ENCODE measurements at places on chromosomes 4 and X.

GRCh38 chr4:184356366-184356765 is 118.0 kb downstream of the IRF2 start:
- no peak for DNase-seq

GRCh38 chr4:155667222-155667567 is 547 bp downstream of the GUCY1A1 start:
- DNase-seq = no peak

DNA sequence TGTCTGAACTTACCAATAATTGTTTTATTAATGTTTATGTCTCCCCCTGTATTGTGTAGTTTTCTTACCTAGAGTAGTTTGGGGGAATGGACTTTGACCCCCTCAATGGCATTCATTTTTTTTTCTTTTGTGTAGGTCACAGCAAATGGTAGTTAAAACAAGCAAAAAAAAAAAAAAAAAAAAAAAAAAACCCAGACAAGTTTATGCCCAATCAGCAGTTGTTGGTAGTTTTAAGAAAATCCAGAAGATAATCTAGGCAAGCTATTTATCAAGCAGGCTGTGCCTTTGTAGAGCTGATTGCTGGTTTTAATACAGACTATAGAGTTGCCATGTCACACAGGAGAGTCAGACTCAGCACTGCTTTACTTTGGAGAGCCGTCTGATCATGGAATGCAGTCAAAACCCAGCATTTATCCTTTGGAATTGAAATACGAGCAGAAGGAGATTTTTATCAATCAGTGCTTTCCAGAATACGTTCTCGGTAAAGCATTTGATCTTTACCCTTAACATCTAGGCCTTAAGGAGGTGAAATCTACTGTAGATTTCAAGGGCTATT is 16.6 kb downstream of the DCUN1D4 start:
- DNase-seq = no peak

- no peak for DNase-seq
Observed at GRCh38 chrX:101460669-101461068, 24.6 kb upstream of the ARMCX4 start.

DNA sequence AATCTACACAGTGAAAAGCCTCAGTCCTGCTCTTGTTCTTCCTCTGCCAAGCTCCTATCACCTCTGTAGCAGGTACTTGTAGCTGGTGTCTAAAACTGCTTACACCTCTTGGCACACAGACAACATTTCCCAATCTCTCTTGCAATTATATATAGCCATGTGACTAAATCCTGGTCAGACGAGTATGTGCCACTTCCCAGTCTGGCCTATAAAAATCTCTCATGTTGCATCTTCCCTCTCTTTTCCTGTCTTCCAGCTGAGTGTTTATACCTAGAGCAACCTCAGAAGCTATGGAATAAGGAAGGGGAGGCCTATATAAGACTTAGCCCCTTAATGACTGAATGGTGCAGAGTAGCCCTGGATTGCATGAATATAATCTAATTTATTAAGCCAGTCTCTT is 105.8 kb downstream of the RNF150 start:
- no peak for DNase-seq

- DNase-seq = no peak
Observed at GRCh38 chrX:102018208-102018607, 86.4 kb upstream of the ZMAT1 start.

DNA sequence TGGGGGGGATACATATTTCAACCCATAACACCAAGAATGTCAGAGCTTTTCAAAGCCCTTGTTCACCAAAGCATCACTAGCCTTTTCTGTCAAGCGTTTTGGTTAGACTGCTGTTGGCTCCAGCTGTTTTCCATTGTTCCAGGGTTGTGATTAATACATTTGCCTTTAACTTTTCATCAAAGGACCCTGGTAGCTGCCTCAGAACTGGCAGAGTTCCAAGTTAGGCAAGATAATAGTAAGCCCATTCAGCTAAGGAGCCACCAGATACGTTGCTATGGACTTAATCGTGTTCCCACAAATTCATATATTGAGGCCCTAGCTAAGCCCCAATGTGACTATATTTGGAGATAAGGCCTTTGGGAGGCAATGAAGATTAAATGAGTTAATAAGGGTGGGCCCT is 37.1 kb downstream of the ENOPH1 start:
- no peak for DNase-seq

DNA sequence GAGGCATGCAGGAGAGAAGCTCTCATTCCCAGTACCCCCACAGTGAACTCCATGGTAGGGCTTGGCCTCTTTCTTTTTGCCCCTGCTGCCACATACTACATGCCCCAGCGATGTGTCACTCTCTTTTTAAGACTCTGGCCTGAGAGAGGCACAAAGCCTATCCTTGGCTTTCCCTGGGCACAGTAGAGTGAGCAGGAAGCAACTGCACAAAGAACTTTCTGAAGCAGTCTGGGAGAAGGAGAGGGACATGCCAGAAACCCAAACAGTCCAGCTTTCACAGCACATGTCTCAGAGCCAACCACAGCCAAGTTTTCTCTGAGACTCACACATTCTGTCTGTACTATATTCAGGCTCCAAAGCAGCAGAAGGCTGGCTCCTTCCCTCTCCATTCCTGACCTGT is 7.9 kb upstream of the NALF2 start:
- no peak for DNase-seq

GRCh38 chr4:6926081-6926480 is 16.5 kb downstream of the TBC1D14 start:
- no peak for DNase-seq

GRCh38 chr4:113682730-113683537 is 78.6 kb downstream of the CAMK2D start:
- DNase-seq = peak; percentile 55

DNA sequence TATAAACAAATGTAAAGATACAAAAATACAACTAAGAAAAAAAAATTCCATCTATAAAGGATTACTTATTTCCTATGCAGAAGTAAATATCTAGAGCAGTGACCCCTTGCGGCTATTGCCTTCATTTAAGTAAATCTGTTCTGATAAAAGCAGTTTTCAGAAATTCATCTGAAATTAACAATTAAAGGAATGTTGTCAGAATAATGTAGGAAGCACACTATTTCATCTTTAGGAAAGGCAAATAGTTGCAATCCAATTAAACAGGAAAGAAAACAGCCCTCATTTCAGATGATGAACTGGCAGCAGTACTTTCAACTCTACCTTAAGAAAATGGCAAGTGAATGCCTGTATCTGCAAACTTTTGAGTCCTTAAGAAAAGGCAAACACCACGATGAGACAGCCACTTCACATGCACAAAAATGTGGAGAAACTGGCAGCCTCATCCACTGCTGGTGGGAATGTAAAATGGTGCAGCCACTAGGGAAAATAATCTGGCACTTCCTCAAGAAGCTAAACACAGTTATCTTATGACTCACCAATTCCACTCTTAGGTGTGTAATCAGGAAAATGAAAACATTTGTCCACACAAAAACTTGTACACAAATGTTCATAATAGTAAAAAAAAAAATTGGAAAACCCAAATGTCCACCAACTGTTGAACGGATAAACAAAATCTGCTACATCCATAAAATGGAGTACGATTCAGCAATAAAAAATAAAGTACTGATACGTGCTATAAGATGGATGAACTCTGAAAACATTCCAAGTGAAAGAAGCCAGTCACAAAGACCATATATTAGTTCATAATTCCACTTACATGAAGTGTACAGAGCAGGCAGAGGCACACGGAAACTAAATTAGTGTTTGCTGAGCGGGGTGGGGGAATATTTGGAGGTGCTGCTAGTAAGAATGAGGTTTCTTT is 2.0 kb upstream of the THAP9 start:
- DNase-seq = no peak

- DNase-seq = no peak
Observed at GRCh38 chrX:49972328-49972860, 50.0 kb downstream of the CLCN5 start.

- no peak for DNase-seq
Observed at GRCh38 chr4:121943941-121944340, 7.9 kb downstream of the TRPC3 start.

GRCh38 chr4:52659001-52659721 is at the start of gene USP46:
TSS of gene USP46 (minus strand) at chr4:52659301. CDS start at chr4:52659150, 151 bp downstream.
- peak; percentile 24 for DNase-seq

DNA sequence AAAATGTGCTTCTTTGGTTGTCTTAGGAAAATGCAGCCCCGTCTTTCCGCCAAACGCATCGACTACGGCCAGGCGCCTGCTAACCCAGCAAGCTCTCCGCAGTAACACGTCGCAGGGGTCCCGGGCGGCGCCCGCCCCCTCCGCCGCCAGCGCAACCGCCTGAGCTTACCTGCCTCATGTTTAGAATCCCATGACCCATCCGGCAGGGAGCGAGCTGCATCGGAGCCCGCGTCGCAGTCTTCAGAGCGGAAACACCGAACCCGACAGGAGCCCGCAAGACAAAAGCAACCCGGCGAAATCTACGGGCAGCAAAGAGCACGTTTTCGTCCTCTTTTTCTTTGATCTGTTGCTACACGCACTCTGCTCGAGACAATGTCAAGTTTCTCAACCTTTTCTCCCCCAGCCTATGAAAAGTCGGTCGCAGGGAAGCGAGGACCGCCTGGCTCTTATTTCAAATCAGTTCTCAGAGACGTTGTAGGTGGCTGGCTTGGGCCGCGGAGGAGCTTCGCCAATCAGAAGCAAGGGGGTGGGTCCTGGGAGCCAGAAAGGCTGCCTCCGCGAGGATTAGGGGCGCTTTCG is at the start of gene MID1:
Gene MID1, minus strand, starts transcription at position 465 of the 579 bp plus-strand sequence. CDS start 53,038 bp downstream, outside the sequence.
- DNase-seq = no peak

DNA sequence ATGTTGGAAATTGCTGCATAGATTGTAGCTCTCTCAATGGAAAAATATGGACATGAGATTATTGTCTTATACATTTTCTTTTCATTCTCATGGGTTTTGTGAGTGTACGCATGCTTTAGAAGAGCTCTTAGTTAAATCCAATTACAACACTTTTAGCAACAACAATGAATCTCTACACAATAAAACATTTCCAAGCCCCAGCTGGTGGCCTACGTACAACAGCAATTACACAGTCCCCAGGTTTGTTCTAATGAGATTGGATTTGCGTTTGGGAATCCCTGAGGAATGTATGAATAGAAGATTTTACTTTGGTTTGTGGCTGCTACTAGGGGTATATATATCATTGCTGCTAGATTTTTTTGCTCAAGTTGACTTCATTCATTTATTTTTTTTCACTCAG is 98.6 kb downstream of the FHDC1 start:
- no peak for DNase-seq

DNA sequence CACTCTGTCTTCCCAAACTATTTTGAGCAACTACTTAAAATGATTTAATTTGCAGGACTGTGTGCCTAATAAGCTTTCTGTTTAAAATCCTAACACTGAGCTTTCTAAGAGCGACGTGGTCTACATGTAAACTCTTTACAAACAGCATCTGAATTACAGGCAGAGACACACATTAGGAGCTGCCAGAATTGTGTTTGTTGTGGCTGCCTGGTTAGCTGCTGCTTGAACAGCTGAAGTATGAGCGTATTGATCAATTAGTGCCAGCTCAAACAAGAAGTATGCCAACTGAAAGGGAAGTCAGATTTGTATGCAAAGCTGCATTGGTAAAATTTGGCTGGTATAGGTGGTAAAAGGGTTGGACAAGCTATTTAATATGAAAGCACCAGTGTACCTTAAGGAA is 384.4 kb downstream of the PCDH7 start:
- DNase-seq = no peak

- DNase-seq = peak; percentile 53
Observed at GRCh38 chrX:47523297-47523696, 37.7 kb upstream of the ARAF start.

DNA sequence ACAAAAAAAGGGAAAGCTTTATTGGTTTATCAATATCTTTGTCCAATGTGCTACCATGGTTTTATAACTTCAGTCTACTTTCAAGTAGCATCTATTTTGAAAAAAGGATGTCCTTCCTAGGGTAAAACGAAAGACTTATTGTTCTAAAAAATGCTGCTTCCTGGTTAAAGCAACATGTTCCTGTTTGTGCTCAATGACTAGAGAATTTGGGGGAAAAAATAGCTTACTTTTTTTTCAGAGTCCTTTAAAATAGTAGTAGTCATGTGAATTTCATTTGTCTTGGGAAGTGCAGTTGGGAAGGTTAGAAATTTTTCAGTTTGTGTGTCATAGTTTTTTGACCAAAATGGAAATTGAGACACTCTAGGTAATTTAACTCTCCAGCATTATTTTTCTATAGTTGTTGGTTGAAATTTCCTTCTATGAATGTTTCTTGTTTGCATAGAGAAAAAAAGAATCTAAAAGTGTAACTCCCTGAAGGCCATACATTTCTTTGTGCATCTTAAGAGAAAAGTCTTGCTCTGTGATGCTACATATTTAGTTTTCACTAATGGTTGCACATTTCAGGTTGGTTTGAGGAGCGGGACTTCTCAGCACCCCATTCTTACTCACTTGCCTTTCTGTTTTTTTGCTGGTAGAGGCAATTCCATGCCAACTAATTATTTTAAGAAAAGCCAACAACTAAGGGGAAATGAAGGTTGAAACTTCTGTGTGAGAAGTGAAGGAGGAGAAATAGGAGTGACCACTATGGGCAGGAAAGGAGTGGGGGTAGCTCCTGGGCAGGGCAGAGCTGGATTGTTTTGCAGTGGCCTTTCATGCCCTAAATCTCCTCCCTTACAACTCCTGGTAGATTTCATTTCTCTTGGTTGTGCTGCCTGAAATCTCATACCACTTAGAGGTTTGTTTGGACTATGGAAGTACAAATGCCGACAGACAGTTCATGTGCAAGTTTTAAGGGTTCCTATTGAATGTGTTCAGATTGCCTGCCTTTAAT is 76.4 kb downstream of the RAPGEF2 start:
- no peak for DNase-seq

GRCh38 chrX:102712216-102712966 is at the start of gene GPRASP2:
TSS of gene GPRASP2 (plus strand) at chrX:102712448. CDS start at chrX:102714870, 2,422 bp downstream.
- no peak for DNase-seq

DNA sequence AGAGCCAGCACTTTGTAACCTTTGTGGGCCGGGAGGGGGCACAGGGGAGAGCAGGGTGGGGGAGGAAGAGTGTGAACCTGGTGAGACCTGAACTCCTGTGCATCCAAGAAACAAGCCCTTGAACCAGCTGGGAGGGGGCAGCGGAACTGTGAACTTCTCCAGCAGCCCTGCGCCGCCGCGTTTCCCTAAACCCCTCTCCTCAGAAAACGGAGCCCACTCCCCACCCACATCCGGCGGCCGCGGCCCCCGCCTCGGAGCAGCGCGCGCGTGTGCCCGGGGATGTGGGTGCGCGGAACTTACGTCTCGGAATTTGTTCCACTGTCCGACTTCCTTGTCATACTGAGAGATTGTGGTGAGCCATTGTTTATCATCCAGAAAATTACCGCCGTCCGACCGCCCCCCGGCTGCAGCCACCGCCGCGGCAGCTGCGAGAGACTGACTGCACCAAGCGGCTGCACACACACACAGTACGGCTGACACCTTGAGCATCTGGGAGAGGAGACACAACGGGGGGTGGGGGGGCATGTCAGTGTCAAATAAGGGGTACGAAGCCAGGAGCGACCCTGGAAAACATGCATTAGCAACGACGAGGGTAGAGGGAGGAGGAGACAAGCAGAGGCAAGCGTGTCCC is 494 bp downstream of the SPOCK3 start:
- no peak for DNase-seq

GRCh38 chrX:29348288-29348687 is 761.0 kb downstream of the IL1RAPL1 start:
- no peak for DNase-seq

- no peak for DNase-seq
Observed at GRCh38 chr4:20954541-20954940, 254.3 kb downstream of the PACRGL start.
